ENCODE measurements at places on chromosomes 13 and 19.

DNA sequence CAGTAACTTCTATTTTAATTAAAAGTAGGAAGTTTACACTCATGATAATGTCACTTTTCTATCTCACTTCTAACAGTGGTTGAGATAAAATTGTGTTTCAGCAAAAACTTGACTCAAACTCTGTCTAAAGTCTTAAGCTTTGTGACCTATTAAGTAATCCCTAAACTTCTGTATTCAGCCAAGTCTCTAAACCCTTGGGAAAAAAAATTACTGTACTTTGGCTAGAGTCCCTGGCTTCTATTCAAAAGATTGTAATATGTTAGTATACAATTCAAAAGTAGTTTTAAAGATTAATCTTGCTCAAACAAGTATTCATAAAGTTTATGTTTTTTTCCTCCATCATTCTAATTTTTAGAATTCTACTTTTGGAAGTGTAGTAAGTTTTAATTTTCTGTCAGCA, 1248.8 kb downstream of the UQCRFS1 start:
- DNase-seq: no peak

DNA sequence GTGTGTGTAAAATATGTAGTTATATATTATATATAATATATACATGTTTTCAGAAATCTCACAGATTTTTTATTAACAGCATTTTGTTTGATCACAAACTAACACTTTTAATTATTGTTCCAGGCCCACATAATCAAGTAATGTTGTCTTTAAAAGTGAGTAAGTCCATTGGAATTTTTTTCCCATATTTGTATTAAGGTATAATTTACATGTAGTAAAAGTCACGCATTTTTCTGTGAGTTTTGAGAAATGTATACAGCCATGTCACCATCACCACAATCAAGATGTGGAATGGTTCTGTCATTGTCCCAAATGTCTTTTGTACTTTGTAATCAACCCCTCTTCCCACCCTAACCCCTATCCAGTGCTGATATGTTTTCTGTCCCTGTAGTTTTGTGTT, 120.0 kb upstream of the RFC3 start:
- no peak for DNase-seq

DNA sequence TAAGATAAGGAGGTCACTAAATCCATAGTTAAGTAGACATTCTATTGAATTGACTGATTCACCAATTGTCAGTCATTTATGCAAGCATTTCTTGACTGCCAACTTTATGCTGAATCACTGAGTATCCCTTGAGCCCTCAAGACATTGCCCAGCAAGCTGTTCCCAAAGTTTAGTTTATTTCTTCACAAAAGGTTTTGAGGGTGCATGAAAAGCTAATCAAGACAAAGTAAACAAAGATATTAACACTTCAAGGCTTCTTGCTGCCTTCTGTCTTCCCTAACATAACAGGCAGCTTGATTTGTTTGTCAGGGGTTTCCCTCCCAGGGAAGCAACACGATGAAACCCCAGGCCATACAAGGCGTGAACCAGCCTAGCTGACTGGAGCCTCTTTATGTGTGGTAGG, 374.4 kb downstream of the SPRY2 start:
- DNase-seq: no peak

GRCh38 chr19:28828276-28828870, 384.6 kb downstream of the UQCRFS1 start:
- DNase-seq: no peak

- no peak for DNase-seq
These were observed 350.6 kb upstream of the ARGLU1 start for GRCh38 chr13:106918557-106918860.

GRCh38 chr13:55869648-55870047, 1271.1 kb upstream of the PRR20A start:
- no peak for DNase-seq

DNA sequence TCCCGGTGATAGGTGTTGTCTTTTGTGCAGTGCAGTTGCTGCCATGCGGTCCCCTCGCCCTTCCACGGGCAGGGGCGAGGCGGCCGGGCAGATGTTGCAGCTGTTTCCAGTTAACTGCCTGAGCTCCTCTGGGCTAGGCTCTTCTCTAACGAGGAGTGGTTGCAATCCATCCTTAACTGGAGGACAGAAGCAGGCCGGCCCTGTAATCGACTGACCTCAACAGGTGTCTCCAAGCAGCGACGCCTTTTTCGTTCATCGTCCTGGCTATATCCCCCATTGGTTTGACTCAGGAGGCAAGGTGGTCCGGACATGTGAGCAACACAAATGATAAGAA, 1.9 kb upstream of the TSC22D1 start:
- no peak for DNase-seq

GRCh38 chr13:97030705-97031452, 36.6 kb upstream of the OXGR1 start:
- DNase-seq: no peak

DNA sequence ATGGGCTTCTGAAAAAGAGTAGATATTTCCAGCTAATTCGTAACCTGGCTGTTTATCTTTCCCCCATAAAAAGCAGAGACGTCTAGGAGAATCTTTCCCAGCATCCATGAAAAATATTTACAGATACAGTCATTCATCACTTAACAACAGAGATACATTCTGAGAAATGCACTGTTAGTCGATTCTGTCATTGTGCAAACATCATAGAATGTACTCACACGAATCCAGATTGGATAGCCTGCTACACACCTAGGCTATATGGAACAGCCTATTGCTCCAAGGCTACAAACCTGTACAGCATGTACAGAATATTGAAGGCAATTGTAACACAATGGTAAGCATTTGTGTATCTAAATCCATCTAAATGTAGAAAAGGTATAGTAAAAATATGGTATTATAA, 530.2 kb upstream of the NBEA start:
- DNase-seq: no peak

GRCh38 chr13:45594764-45595163, 20.8 kb downstream of the ERICH6B start:
- no peak for DNase-seq

DNA sequence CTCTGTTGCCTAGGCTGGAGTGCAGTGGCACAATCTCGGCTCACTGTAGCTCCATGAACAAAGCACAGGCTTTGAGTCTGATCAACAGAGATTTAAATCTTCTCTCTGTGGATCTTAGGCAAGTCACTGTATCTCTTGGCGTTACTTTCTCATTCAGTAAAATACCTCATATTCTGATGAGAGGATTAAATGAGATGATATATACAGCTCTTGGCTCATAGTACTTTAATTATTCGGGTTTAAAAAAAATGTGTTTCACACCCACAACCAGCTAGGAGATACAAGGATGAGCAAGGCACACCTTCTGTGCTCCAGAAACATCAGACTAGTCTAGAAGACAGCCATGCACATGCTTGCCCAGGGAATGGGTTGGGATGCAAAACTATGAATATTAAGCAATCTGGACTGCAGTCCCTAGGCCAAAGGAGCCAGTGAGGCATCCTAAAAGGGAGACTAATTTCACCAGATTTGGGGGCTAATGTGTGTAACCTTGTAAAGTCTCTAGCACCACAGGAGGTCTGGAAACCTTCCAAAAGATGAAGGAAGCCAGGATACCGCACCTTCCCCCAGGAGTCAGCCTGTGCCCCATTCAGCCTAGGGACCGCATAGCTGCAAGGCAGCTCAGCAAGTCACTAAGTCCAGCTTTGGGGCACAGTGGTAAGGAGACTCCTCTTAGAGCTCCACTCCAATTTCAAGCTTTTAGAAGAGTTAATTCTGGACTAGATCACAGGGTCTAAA, 2.5 kb downstream of the VPS36 start:
- DNase-seq: no peak

DNA sequence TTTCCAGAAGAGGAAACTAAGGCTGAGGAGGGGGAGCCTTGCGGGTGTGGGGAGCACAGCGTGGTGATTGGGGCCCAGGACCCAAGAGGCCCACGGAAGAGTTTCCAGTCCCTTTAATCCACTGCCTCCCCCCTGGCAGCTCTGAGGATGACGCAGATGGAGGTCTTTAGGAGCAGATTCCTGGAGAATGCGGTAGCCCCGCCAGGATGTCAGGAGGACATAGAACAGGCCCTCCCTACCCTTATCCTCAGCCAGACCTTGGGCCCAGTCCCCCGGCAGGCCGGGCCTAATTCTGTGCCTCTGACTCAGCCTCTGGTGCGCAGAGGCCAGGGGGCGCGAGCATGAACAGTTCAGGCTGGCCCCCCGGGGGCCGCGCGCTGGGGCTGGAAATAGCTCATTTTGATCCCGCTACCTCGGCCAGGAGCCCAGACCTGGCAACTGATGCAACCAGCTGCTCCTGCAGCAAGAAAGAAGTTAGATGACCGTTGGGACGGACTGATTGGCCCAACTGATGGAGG, 461 bp upstream of the HSPB6 start:
- DNase-seq: no peak
